ENCODE measurements at places on chromosomes 4 and X.

DNA sequence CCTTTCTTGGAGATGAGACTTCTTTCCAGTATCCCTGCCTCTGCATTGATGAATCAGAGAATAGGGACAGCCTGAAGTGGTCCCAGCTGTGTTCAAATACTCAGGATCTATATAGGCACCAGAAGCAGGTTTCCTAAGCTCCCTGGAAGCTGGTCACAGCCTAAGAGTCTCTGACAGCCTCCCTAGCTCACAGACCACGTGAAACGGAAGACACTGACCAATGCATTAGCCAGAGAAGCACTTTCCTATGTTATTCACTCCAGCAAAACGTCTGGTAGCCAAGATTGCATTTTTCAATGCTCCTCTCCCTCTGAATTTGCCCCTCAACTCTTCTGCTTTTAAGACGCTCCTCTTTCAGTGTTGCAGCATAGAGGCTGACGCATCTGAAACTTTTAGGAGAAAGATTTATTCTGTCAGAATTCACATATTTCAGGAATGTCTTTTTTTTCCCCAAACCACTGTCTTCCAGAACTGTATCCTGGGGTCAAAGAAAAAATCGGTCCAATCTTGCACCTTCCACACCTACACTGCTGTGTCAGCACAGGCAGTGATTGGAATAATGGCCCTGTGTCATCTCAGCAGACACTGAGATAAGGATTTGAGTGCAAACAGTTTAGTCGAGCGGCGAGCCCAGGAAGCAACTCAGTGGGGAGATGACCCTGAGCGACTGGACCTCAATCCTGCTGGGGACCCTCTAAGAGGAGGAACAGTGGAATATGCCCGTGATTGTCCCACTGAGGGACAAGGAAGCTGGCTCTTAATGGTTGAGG is 109.4 kb downstream of the SMIM20 start:
- no peak for DNase-seq

GRCh38 chrX:53081925-53082772 is at the start of gene TSPYL2:
TSS of gene TSPYL2 (plus strand) at chrX:53082367. CDS start at chrX:53082499, 132 bp downstream.
- DNase-seq = peak; percentile 81

DNA sequence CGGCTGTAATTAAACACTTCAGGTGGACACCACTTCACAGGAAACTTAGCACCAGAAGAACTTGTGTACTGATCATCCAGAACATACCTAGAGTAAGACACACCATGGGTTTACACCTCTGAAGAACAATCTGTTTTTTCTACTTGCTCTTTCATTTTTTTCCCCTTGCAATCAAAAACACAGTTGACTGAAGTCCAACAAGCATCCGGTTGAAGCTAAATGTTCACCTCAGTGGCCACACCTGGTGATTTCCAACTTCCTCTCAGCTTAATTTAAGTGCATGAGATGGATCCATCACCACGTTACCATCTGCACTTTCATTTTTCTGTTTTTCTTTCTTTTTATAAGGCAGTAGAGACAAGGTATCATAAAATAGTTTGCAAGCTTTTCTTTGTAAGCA is 4.9 kb upstream of the TXK start:
- DNase-seq = no peak

- no peak for DNase-seq
These were observed 529.4 kb upstream of the ATOH1 start for GRCh38 chr4:93299118-93299517.

DNA sequence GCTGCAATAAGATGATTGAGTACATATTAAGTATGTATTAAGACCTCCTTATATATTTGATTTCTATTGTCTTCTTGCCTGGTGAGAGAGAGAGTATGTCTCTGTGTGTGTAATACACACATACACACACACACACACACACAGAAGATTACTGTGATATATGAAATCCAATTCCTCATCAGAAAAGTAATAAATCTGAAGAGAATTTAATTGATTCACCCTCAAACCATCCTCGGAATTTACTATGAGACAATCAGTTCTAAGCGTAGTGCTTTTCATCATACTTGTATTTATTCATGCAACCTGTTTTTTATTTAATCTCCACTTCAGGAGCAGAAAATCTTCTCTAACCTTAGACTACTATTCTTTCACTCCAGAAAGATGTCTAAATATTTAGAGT is 62.3 kb upstream of the TLL1 start:
- DNase-seq = no peak

GRCh38 chr4:145503486-145504072 is 21.9 kb downstream of the SMAD1 start:
- DNase-seq = no peak

- DNase-seq = peak; percentile 80
These were observed 139.2 kb downstream of the ASMT start for GRCh38 chrX:1754077-1754476.

GRCh38 chr4:25113915-25114904 is 46.0 kb downstream of the SEPSECS start:
- no peak for DNase-seq

- no peak for DNase-seq
These were observed 350.3 kb downstream of the PTTG2 start for GRCh38 chr4:38310446-38311043.

DNA sequence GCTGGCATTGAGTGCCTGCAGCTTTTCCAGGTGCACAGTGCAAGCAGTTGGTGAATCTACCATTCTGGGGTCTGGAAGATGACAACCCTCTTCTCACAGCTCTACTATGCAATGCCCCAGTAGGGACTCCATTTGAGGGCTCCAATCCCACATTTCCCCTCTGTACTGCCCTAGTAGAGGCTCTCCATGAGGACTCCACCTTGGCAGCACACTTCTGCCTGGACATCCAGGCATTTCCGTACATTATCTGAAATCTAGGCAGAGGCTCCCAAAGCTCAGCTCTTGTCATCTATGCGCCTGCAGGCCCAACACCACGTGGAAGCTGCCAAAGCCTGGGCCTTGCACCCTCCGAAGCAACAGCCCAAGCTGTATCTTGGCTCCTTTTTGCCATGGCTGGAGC is 8.4 kb upstream of the SMAD1 start:
- no peak for DNase-seq

- DNase-seq = no peak
These were observed 45.8 kb upstream of the ARSJ start for GRCh38 chr4:114025176-114025777.

GRCh38 chr4:118279920-118280432 is 72.8 kb downstream of the PRSS12 start:
- DNase-seq = no peak

GRCh38 chr4:3485886-3486540 is 22.9 kb downstream of the DOK7 start:
- no peak for DNase-seq

GRCh38 chrX:154802947-154803346 is 2.3 kb downstream of the MPP1 start:
- no peak for DNase-seq

GRCh38 chr4:82780752-82781231 is 17.8 kb downstream of the SCD5 start:
- no peak for DNase-seq

Measured in amniotic stem cell (primary cell).